HFF-Myc (cell line): ENCODE measurements at places on chromosomes 6 and 20.

GRCh38 chr6:154921482-154921881, 73.6 kb upstream of the TIAM2 start:
- no peak for DNase-seq

- no peak for DNase-seq
These were observed 12.4 kb downstream of the HTR1B start for GRCh38 chr6:77450924-77451323.

- no peak for DNase-seq
These were observed 9.0 kb upstream of the HSP90AB1 start for GRCh38 chr6:44237813-44238433.

- DNase-seq: peak; percentile 35
These were observed 7.6 kb downstream of the TREM1 start for GRCh38 chr6:41278699-41279405.

DNA sequence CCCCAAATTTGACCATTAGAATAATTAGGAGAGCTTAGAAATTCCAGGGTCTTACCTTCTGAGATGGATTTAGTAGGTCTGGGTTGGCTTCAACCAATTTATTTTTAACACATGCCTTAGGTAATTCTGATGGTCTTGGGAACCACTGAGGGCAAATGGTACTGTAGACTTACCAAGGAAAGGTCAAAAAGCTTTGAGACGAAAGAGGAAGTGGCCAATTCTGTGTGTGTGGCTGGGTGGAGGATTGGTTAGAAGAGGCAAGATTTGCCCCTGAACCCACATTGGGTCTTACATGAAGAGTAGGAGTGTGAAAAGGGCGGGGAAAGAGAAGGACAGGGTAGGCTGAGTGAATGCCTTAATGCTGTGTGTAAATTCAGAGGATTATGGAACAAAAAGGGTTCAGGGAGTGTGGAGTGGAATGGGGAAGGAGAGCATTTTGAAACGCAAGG, 2.7 kb downstream of the ITCH start:
- no peak for DNase-seq

- DNase-seq: no peak
These were observed 35.5 kb downstream of the DTD1 start for GRCh38 chr20:18623156-18623910.

- DNase-seq: no peak
These were observed 43.8 kb downstream of the ARFGEF2 start for GRCh38 chr20:48965189-48965910.

DNA sequence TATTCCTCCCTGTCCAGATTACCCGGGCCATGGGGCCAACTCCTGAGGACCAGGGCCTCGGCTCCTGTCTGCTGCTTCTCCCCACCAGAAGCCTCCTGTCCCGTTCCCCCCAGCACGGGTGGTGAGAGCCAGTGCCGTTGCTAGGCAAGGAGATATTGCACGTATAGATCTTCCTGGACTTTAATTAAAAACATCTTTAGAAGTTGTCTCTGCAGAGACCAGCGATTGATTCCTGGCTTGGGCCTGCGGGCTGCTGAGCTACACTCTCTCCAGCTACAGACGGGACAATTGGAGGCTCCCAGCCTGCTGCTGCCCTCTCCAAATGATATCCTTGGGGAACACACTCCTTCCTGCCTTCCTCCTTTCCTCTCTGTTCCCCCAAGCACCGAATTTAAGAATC, 74.6 kb downstream of the CDH22 start:
- no peak for DNase-seq

DNA sequence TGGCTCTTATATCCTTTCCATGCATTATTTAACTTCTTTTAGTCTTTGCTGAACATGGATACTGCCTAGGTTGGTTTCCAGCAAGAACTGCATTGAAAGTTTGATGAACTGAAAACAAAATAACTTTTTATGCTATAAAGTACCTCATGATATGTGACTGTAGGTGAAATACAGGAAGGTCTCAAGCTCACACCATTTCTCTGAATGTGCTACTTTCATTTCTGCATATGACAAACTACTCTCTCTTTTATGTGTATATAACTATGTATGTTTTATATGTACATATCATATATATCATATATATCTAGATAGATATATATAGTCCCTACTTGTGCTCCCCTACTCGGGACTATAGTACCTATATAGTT, 65.9 kb downstream of the AIG1 start:
- no peak for DNase-seq

DNA sequence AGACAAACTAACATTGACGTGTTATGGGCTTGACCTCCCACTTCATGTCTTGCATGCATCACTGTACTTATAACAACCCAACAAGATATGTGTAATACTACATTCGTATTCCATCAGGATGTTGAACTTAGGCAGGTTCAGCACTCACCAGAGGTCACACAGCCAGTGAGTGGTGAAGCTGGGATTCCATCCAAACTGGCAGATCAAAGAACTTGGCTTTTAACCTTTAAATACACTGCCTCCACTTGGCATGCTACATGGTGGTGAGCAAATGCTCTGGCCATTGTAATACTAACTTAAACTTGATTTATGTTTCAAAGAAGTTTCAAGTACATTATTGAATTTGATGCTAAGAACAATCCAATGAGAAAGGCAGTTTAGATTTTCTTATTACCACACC, 10.7 kb upstream of the HDDC2 start:
- DNase-seq: no peak

GRCh38 chr6:79048611-79049010, 29.4 kb downstream of the PHIP start:
- DNase-seq: peak; percentile 15

DNA sequence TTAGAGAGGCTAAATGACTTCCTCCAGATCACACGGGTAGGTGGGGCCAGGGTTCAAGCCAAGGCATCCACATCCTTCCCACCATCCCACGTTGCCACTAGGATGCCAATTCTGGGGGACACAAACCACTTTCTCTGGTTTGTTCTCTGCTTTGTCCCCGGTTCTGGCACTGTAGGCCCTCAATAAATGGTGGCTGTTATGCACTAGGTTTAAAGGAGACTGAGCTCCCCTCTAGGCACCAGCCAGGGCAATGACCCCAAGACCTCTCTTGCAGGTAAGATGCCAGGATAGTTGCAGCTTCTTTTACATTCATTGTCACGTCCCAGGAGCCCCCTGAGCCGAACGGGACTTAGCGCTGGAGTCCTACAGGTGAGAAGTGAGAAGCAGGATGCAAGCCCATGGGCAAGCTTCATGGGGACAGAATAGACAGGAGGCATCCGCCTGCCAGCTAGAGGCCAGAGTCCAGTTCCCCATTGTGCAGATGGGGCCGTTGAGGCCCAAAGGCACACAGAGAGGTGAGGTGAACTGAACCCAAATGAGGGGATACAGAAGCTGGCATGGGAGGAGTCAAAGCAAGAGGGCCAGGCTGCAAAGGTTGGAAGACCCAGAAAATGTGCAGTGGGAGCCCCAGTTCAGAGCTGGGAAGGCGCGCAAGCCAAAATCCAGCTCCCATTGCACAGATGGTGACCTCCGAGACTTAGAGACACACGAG, 677 bp downstream of the PXMP4 start:
- DNase-seq: no peak

GRCh38 chr20:3093861-3094361, 9.4 kb upstream of the AVP start:
- DNase-seq: no peak

DNA sequence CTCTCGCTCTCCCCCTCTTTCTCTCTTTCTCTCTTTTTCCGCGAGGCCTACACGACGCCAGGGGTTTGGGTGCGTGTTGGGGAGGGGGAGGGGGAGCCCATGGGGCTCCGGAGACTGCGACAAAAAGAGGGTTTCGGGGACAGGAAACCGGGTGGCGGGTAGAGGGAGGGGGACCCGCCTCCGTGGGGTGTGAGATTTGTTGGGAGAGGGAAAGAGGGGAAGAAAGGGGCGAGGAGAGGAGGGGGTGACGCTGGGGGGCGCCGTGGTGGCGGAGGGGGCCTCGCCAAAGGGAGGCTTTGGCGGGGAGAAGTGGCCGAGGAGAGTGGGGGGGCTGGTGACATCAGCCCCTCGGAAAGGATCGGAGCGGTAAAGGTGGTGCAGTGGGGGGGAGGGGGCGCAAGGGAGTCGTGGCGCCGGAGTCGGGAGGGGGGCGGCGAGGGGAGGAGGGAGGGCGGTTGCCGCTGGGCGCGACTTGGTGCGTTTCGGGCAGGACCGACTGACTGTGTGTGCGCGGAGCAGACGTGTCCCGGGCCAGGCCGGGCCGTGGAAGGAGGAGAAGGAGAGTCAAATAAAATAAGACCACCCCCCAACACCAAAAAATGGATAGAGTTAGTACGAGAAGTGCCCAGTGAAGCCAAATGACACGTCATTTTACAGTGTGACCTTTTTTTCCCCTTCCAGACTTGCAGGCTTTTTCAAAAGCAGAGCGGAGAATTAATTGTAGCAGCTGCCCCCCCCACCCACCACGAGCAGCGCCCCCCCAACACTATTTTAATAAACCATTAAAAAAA, 39.8 kb downstream of the GNAS start:
- no peak for DNase-seq

GRCh38 chr6:100461278-100461916, 3.3 kb downstream of the SIM1 start:
- no peak for DNase-seq

GRCh38 chr20:42756991-42757390, 432.7 kb downstream of the PTPRT start:
- DNase-seq: no peak

DNA sequence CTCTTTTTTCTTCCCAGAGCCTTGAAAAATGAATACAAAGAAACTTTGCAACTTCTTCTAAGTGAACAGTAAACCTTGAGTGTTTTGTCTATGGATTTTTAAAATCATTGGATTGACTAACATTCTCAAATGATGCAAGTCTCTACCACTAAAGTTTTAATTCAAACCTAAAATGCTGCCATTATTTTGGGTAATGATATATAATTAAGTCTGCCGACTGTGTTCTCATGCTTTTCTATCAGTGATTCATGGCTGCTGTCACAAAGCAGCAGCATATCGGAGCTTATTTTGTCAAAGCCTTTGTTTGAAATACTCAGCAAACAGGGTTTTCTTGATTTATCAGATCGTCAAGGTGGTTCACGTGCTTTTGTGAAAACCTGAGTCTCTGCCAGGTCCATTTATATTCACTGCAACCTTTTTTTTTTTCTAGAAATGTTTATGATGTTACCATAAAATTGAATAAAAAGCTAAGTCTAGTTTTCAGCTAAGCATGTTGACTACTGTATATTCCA, 96.3 kb downstream of the GJA1 start:
- DNase-seq: no peak

GRCh38 chr6:39403304-39403703, 80.8 kb upstream of the KCNK16 start:
- DNase-seq: no peak

DNA sequence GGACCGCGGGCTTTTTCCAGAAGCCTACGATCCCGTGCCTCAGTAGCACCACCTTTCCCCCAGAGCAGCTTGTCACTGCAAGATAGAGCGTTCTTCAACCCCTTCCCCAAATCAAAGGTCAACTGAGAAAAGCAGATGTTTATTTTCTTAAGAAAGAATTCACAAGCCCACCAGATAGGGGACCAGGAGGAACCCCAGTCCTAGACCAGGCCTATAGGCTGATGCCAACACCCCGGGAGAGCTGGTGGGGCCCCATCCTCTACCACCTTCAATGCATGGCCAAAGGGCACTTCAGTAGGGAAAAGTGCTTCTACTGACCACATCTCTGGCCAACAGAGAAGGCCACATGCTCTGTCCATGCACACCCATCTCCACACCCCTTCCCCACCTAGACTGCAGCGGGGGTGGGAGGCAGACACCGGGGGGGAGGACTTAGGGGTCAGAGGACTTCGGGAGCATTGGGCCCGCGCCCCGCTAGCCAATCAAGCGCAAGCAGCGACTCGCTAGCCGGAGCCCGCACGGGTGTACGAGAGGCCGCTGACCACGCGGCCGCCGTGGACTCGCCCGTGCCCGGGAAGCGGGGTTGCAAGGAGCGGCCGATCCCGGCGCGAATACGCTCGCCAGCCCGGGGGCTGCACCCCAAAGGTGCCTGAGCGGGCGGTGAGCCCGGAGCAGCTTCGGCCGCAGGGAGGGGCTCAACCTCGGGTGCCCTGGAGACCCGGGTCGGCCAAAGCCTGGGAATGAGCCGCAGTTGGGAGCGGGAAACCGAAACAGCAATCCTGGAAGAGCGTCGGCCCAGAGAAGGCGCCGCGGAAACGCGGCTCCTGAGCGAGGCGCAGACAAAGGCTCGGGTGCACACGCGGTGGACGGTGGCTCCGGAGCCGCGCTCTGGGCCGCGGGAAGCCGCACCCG, 2.8 kb downstream of the PDE10A start:
- no peak for DNase-seq

GRCh38 chr20:12077875-12078274, 160.2 kb downstream of the BTBD3 start:
- no peak for DNase-seq

DNA sequence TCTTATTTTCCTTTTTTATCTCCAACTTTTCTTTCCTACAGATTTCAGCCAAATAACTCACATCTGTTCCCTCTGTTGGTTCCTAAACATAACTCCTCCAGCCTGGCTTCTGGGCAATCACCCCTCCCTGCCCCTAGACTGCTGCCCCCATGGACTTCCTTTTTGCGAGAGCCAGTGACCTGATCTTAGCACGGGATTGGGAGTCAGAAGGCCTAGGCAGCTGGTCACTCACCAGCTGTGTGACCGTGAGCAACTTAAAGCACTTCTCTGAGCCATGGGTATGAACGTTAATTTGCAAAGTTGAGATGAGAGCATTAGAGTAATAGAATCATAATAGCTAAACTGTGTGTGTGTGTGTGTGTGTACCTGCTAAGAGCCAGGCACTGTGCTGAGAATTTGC, 4.5 kb upstream of the MMP9 start:
- no peak for DNase-seq

DNA sequence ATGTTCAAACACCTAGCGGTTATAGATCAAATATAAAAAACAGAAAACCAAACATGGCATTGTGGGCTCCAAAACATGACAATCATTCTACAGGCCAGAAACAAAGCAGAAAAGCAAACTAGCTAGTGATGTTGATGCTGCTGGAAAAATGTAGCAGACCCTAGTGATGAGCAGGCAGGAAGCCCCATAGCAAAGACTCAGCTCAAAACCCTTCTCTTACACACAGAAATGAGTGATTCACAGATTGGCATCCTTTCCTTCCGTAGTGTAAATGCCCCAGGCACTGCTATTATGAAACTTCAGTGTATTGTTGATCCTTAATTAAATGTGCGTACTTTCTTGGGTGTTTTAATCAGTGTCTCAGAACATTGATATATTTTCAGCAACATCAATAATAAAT, 425.1 kb downstream of the UTRN start:
- DNase-seq: peak; percentile 29

- DNase-seq: no peak
These were observed 339.0 kb downstream of the NRN1 start for GRCh38 chr6:5667737-5668136.

- no peak for DNase-seq
These were observed 747 bp upstream of the TXNDC5 start for GRCh38 chr6:7911345-7911725.

GRCh38 chr20:44465001-44465560, 10.6 kb upstream of the TTPAL start:
- DNase-seq: no peak

- no peak for DNase-seq
These were observed 107.3 kb downstream of the FOXO3 start for GRCh38 chr6:108667993-108668392.

GRCh38 chr20:60695226-60696000, 556.6 kb upstream of the CDH4 start:
- DNase-seq: peak; percentile 14
